Thoracic aorta endothelial cell (primary cell): ENCODE measurements at places on chromosomes 2 and 18. TPM values are rescaled to one million over a fixed set of nuclear protein-coding genes. Genes with fewer than 3 reads are reported as not detected.

The PRSS56 gene
- total RNA-seq, result not detected in 2 replicates

The PXDN gene
- total RNA-seq, result 149 and 397 TPM in 2 replicates

The TLX2 gene
- total RNA-seq, result not detected in 2 replicates

The GRB14 gene
- total RNA-seq, result 10.0 and 19.8 TPM in 2 replicates

The LIMS2 gene
- total RNA-seq, result 11.2 and 11.8 TPM in 2 replicates

The HNMT gene
- total RNA-seq, result 15.4 and 15.7 TPM in 2 replicates

The SULT1C2 gene
- total RNA-seq, result not detected in 2 replicates

The GTF2A1L gene
- 0.57 and 0.93 TPM in 2 replicates for total RNA-seq

The KCNK3 gene
- not detected in 2 replicates for total RNA-seq

The PLEK gene
- total RNA-seq, result 0.13 and 0.22 TPM in 2 replicates

The LTBP1 gene
- total RNA-seq, result 9.5 and 72.7 TPM in 2 replicates

The IL36G gene
- not detected in 2 replicates for total RNA-seq

The TMEM247 gene
- not detected in 2 replicates for total RNA-seq

The RUFY4 gene
- not detected in 2 replicates for total RNA-seq

The CHAC2 gene
- 14.9 and 20.0 TPM in 2 replicates for total RNA-seq

The PAX3 gene
- not detected in 2 replicates for total RNA-seq

The GPR45 gene
- total RNA-seq, result not detected in 2 replicates

The PLCD4 gene
- total RNA-seq, result 0.79 and 2.3 TPM in 2 replicates

The ZC3H15 gene
- total RNA-seq, result 118 and 122 TPM in 2 replicates

The DLGAP1 gene
- 0.27 and 2.2 TPM in 2 replicates for total RNA-seq

The ICA1L gene
- 4.1 and 6.4 TPM in 2 replicates for total RNA-seq

The ASXL3 gene
- total RNA-seq, result 0.14 and 0.66 TPM in 2 replicates

The SGPP2 gene
- total RNA-seq, result not detected in 2 replicates

The CCL20 gene
- 0.22 TPM in 1 of 2 replicates, not detected in the other for total RNA-seq

The RPIA gene
- total RNA-seq, result 22.3 and 23.5 TPM in 2 replicates

The ALPG gene
- total RNA-seq, result not detected in 2 replicates

The EMX1 gene
- total RNA-seq, result not detected in 2 replicates

The LAMA1 gene
- under 0.01 and 0.07 TPM in 2 replicates for total RNA-seq

The GRP gene
- total RNA-seq, result not detected in 2 replicates

The CCDC102B gene
- total RNA-seq, result 0.93 and 1.7 TPM in 2 replicates

The TUBB6 gene
- total RNA-seq, result 706 and 842 TPM in 2 replicates

The FOXI3 gene
- not detected in 2 replicates for total RNA-seq

The FAM237A gene
- total RNA-seq, result not detected in 2 replicates

The RBMS1 gene
- total RNA-seq, result 170 TPM in 2 replicates

The SYT4 gene
- total RNA-seq, result not detected in 2 replicates

The BMP10 gene
- total RNA-seq, result not detected in 2 replicates

The NRP2 gene
- 67.1 and 151 TPM in 2 replicates for total RNA-seq

The NMUR1 gene
- total RNA-seq, result not detected in 2 replicates

The TMEM198 gene
- not detected in 2 replicates for total RNA-seq

The SULT6B1 gene
- total RNA-seq, result not detected in 2 replicates

The LRP1B gene
- 0.07 and 0.13 TPM in 2 replicates for total RNA-seq

The LYG2 gene
- not detected in 2 replicates for total RNA-seq
